ENCODE measurements at places on chromosomes 2 and 18.

DNA sequence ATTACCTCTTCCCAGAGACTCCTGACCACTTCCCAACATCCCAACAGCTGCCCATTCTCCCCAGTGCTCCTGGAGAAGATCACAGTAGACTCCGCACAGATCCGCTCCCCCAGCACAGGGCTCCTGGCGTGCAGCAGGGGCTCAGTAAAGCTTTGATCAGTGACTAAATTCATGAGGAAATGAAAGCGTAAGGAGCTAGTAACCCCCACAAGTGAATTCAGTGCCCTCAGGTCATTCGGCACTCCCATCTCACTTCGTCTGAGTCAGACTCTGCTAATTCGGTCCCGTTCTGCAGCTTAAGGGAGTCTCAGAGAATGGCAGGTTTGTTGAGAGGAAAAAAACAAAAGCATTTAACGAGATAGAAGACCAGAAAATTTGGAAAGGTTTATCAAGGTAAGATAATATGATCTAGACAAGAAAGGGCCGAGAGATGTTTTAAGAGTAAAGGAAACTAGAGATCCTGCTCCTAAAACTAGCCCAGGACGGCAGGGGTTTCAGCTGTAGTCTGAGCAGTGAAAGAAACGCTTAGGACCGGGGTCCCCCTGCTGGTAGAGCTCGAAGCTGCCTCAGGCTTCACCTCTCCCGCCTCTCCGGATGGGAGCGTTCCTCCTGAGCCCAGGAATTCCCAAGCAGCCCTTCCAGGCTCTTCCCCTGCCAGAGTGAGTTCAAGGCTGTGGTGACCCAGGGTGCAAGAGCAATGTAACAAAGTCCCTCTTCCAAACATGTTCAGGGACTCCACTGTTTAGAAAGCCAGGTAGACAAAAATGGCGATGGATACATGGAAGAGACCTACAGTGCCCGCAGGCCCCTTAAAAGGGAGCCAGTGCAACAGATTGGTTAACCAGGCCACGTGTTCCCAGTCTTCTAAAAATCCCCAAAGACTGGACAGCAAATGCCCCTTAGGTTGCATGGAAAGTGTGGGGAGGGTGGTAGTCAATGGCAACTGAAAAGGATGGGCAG, 127.3 kb downstream of the DNER start:
- DNase-seq, result peak; percentile 59

DNA sequence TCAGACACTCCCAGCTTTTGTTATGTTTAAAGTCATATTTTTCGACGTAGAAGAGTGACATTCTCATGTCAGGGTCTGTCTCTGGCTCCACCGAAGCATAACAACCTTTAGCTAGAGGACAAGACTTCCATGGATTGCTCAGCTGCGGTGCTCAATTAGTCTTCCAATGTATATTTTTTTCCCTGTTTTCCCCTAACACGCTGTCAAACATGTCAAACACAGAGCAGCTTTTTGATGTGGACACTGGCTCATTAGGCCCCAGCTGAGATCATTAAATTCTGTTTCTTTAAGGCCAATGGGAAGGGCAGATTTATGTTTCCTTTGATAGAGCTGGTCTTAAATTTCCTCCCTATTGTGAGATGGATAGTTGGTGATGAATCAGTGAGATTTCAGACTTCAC, 525.4 kb downstream of the PIK3C3 start:
- no peak for DNase-seq

DNA sequence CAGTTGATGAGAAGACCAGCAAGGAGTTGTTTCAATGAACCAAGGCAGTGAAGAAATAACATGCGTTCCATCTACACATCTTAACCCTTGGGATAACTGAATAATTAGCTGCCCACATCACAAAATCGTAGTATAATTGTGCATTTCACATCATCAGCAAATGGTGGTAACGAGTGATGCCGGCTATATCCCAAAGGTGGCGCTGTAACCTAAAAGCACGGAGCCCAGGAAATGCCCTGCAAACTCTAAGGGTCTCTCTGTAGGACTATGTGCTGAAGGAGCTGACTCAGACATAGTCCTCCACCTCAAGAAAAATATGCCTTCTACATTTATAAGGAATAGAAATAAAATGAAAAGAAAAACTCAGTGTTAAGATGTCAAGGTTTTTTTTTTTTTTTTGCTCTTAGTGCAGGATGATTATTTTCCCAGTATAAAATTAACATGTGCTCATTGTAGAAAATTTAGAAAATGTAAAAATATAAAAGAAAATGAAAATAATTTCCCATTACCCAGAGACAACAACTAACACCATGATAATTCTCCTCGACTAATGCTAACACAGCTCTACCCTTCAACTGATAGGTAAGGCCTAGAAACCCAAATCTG, 23.1 kb upstream of the DSG3 start:
- no peak for DNase-seq

GRCh38 chr2:12821656-12822055, 104.9 kb downstream of the TRIB2 start:
- no peak for DNase-seq

DNA sequence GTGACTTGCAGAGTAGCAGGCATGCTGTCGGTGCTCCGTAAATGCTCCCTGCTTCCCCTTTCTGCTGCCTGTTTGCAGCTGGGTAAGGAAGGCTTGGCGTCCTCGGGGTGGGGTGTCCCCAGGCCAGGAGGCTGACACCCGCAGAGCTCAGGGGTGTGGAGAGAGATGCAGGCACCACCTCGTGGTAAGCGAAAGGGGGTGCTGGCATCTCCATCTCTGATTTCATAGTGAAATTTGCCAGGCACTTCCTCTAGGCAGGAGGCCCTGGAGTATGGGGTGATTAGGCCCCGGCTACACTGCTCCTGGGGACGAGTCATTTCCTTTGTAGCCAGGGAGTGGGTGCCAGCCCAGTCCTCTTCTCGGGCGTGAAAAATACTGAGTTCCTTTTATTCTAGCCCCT, 160.4 kb downstream of the KLHL29 start:
- no peak for DNase-seq

GRCh38 chr2:187377340-187377739, 70.7 kb downstream of the CALCRL start:
- no peak for DNase-seq

DNA sequence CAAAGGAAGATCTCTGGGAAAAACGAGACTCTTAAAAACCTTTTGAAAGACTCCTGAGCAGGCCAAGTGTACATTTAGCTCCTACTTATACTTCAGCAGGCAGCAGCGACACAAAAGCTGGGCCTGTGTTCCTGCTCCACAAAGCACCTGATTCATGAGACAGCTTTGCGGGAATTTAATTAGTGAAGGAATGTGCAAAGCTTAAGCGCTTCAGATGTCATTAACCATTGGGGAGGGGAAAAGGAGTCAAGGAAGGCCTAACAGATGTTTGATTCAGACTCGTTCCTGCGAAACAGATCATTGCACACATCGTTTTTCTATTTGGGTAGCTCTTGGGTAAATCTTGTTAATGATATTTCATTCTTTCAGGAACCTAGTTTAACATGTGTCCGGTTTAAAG, 125.9 kb downstream of the MAIP1 start:
- no peak for DNase-seq

DNA sequence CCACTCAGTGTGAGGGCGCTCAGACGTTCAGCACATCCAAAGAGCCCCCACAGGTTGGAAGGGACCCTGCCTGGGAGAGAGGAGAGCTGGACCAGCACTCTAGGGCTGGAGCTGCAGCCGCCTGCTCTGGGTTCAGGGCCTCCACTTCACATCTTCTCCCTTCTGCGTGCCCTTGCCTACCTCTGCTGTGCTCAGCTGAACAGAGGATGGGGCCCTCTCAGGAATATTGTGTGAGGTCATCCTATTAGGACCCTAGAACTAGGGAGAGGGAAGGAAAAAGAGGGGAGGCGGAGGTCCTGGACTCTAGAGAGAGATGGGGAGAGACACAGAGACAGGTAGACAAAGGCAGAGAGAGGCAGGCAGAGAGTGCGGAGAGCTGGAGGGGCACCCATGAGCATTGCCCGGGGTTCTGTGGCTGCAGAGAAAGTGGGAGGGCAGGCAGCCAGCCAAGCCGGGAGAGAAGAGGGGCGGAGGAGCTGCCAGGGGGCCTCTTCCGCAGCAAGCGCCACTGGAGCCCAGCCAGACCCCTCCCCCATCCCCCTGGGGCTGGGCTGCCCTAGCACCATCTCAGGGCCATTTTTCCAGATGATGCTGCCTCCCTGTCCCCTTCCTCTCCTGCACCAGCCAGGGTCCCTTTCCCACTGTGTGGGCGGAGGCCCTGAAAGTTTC, 8.3 kb upstream of the TNS1 start:
- DNase-seq, result no peak

DNA sequence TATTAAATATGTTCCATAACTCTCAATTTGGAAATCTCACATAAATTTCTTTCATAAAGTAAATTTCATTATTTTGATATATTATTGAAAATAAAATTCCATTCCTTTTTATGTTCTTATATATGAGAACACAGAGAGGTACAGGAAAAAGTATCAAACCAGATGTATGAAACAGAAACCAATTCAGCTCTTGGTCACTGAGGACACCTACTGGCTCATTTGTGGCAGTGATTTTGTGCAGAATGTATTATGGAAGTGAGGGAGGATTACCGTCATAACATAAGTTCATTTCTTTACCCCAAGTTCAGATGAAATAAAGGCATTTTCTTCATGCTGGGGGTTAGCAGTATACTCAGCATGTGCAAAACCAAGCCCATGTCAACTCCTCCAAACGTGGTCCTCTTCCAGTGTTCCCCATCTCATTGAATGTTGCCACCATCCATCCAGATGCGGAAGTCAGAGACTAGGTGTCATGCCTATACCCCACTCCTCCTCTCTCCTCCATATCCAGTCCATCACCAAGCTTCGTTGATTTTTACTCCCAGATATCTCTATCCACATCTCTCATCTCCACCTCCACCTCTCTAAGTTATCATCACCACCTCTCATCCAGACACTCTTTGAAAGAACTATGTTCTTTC, 41.7 kb upstream of the MALL start:
- DNase-seq, result peak; percentile 41

DNA sequence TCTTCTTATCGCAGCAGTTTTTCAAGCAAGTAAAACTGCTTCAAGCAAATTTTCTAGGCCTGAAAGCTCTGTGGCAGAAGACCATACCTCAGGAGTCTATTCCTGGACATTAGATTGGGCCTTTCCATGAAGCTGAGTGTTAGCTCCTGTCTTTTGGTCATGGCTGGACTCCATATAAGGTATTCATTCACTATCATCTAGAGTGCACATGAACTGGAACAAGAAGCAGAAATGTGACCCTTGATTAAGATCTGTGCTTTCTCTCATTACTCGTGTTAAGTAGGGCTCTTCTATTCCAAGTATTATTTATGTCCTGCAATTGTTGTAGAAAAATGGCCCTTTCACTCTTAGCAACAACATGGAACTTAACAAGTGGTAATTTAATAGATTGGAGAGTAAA, 5.9 kb upstream of the GULP1 start:
- no peak for DNase-seq

DNA sequence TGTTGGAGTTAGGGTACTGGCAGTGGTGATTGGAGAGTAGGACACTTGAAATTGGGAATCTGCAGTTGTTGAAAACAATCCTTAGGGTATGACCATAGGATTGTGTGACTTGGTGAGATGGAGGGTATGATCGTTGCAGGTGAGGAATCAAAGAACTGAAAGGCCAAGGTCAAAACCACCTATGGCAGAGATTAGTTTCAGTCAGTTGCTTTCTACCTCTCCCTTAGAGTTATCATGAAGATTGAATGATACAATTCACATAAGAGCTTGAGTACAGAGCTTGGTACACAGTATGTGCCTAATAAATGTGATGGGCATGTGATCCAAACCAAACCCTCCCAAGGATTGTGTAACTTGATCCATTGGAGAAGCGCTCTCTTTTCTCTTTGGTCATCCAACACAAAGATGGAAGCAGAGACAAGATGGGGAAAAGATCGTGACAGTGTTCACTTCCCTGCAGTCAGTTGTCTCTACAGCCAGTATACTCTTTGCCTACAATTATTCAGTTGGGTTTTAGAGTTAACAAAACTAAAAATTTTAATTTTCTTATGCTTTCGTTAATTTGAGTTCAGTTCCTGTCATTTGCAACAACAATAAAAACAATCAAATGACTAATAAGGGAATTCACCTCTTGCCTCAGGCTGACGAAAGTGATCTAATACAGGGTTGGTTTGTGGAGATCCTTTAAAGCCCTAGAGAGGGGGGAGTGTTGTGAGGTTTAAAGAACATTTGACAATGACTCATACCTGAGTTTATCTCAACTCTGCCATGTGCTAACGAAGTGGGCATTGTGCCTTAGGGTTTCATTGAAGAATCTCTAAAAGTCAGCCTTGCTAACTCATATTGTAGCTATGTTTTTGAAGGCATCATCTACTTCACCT, 14.8 kb upstream of the SMAD2 start:
- DNase-seq, result peak; percentile 5

GRCh38 chr2:230319211-230319862, 7.7 kb upstream of the SP140L start:
- no peak for DNase-seq

DNA sequence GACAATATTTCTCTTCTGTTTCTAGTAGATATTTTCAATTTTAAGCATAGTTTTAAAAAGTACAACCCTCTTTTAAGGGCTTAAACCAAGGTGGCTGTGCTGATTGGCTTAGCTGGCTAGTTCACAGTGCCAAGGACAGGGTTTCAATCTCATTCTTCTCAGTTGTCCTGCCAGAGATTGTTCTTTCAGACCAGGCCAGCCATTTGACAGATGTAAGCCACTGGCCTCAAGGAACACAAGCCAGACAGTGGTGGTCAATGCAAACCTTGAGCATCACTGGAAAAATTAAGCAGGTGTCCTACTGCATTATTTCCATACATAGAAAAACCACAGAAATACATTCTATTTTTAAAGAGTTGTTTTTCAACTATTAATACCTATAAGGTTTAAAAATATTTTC, 5.9 kb downstream of the RNF103 start:
- no peak for DNase-seq

GRCh38 chr2:48356701-48357325, 173.1 kb upstream of the STON1 start:
- no peak for DNase-seq

GRCh38 chr2:226579519-226579918, 220.1 kb downstream of the IRS1 start:
- no peak for DNase-seq

DNA sequence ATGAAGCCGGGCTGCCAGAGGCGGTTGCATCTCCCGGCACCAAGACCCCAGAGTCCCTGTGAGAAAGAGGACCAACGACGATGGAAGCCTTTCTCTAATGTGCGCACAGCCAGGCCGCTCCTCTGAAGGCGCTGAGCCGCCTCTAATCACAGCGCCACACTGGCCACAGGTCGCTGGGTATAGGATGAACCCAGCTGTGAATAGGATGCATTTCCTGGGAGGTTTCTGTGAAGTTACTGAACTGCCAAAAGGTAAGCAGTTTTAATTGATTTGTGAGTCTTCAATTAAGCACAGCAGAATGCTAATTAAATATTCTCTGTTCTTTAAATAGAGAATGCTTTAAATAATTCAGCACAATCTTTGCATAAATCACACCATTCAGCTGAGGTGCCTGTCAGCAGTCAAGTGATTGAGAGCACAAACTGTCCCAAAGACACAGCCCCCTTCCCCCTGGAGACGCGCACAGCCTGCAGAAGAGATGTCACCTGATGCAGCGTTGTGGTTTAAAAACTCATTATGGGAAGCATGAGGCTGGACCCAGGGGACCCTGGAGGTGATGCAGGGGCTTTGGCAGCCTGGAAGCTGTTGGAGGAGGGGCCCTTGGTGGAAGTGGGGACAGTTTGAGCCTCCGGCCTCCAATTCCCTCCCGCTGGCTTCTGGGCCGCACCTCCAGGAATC, 98.1 kb downstream of the RTP5 start:
- DNase-seq, result no peak

GRCh38 chr2:219073413-219074129, 12.8 kb upstream of the IHH start:
- DNase-seq, result no peak

GRCh38 chr2:156320486-156321098, 11.9 kb downstream of the NR4A2 start:
- no peak for DNase-seq

Data from amniotic stem cell (primary cell).